ENCODE measurements at places on chromosomes 5 and 9.

GRCh38 chr5:98557916-98558315, 215.5 kb upstream of the RGMB start:
- DNase-seq: no peak

- peak; percentile 90 for DNase-seq
Observed at GRCh38 chr5:98928873-98929709, at the start of gene CHD1. Gene CHD1 (minus strand): TSS chr5:98929007. CDS start chr5:98926386, 2,621 bp downstream.

DNA sequence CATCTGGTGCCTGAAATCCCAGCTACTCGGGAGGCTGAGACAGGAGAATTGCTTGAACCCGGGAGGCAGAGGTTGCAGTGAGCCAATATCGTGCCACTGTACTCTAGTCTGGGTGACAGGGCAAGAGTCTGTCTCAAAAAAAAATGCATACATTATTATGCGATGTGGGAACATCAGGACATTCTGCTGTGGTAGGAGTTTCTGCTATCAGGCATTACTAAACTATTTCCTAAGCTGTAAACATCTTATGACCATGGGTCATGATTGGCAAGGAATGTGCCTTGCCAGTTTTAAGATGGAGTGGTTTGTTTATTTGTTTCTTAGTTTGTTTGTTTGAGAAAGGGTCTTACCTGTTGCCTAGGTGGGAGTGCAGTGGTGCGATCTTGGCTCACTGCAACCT, 45.1 kb upstream of the FAM120A start:
- DNase-seq: no peak

- DNase-seq: peak; percentile 18
Observed at GRCh38 chr9:116589392-116590354, 97.4 kb upstream of the TRIM32 start.

DNA sequence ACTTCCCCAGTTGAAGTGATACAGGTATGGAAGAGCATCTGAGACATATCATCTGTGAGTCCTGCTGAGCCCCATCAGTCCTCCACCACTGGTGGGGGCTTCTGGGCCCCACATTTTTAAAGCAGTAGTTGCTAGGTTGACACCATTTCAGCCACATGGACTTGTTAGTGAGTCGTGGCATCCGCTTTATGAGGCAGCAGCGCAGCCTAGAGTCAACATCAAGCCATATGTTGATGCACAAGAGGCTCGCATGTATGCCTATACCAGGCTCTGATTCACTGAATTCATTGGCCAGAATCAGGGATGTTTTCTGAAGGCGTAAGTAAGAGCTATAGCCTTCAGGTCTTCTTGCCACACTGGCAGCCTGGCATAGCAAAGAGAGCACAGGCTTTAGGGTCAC, 26.8 kb downstream of the ZNF346 start:
- no peak for DNase-seq

GRCh38 chr5:146906803-146907202, 28.2 kb upstream of the PPP2R2B start:
- no peak for DNase-seq

DNA sequence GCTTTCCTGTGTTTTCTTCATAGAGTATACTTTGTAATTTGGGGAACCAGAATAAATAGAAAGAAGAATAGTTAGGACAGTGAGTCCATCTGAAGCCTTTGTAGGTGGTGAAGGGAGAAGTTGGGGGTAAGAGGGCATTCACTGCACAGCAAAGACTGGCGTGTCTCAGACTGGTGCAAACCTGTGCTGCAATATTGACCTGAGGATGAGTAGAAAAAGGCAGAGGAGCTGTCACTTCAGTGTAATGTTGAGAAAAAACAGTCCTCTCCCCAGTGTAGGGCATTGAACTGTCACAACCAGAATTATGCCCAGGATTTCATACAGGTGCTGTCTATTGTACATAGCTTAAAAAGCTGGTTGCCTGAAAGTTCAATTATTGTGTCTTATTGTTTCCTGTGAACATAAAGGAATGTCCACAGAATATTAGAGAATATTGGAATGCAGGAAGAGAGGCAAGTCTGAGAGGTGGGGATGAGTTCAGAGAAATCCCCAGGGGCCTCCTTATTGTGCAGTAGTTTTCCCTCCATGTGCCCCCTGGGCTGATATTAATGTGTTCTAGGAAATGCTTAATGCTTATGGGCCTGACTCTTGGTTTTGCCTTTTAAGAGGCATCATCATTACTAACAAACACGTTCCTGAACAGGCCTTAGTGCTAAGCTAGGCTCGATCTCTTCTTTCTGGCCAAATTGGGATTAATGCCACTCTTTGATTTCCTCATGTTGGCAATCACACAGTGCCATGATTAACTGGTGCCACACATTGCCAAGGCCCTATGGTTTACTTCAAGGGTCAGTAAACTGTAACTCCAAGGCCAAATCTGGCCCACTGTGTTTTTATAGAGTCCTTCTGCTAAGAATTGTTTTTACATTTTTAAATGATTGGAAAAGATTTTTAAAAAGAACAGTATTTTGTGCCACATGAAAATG, 34.0 kb downstream of the DAPK1 start:
- DNase-seq: no peak

- DNase-seq: no peak
Observed at GRCh38 chr9:124299515-124300090, 41.9 kb downstream of the NEK6 start.

GRCh38 chr5:163193886-163194285, 243.5 kb upstream of the CCNG1 start:
- DNase-seq: no peak

- no peak for DNase-seq
Observed at GRCh38 chr5:114407783-114408182, 45.9 kb downstream of the KCNN2 start.

DNA sequence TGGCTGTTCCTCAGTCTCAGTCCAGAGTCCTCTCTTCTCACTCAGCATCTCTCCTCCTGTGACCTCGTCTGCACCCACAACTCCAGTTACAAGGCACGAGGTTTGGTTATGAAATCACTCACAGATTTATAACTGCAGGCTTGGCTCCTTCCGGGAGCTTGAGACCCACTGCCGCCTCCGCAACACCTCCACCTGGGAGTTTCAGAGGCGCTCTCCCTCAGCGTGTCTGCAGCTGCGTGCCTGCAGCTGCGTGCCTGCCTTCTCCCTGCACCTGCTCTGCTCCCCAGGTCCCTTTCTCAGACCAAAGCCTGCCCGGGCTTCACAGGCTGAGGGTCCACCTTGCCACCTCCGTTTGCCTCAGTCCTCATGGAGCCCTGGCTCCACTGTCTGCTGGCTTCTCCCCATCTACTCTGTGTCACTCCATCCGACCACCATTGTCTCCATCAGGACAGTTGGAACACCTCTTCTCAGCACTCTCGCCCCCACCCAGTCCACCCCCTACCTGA, 51.5 kb downstream of the HRH2 start:
- no peak for DNase-seq

DNA sequence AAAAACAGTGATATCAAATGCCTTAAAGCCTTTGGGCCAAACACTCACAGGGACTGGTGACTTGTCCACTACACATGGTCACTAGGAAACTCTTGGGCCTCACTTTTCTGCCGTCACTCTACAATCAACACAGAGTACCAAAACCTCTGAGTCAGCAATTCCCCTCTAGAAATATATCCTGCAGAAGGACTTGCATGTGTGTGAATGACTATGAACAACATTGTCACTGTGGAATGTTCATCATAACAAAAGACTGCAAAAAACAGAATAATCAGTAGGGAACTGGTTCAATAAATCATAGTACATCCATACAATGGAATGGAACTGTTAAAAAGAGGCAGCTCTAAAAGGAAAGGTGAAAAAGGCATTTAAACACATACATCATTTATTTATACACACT, 44.1 kb upstream of the SMU1 start:
- no peak for DNase-seq

DNA sequence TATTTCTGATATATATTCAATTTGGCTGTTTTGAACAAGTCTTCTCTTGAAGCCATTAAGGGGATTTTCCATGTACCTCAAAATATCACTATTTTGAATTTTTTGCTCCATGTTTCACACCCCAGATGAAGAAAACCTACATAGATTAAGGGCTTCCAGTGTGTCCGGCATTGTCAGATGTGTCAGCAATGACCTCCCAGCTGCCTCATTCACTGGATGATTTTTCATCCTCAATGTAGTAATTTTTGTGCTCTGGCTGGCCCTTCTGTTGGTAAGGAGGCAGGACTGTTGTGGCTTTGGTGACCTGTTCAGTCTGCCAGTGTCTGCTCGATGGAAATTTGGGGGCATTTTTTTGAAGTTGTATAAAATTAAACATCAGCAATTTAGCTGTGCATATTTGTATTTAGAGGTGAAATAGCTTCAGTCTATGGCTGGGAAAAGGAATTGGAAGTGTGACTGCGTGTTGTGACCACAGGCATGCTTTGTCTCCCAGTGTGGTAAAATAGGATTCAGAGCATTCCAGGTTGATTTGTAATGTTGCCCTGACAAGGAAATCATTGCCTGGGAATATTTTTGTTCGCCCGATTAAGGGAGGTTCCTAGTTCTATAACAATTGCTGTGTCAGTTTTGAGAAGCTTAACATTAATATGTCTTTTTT, 312.4 kb downstream of the ARHGEF28 start:
- peak; percentile 81 for DNase-seq

- DNase-seq: no peak
Observed at GRCh38 chr5:94976853-94977252, 308.0 kb downstream of the MCTP1 start.

- DNase-seq: no peak
Observed at GRCh38 chr5:141172381-141173204, at the start of gene PCDHB7. Gene PCDHB7 (plus strand): TSS chr5:141172644. CDS start chr5:141172836, 192 bp downstream.

GRCh38 chr5:57494104-57495098, 11.8 kb upstream of the ACTBL2 start:
- DNase-seq: peak; percentile 84

DNA sequence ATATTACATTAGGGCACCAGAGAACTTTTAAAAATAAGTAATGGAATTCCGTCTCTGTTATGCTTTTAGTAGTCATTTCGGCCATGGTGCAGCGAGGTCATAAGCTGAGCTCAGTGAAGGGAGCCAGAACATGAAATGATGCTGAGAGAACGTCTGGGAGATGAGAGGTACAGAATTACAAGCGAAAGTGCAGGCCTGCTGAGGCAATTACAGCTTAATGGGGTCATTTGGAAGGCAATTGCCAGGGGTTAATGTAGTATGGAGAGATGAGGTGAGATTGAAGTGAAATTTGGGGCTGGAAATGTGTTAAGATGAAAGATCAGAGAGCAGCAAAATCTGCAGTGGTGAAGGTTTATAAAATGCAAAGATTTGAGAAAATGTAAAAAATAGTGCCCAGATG, 96.5 kb downstream of the PBX3 start:
- no peak for DNase-seq

DNA sequence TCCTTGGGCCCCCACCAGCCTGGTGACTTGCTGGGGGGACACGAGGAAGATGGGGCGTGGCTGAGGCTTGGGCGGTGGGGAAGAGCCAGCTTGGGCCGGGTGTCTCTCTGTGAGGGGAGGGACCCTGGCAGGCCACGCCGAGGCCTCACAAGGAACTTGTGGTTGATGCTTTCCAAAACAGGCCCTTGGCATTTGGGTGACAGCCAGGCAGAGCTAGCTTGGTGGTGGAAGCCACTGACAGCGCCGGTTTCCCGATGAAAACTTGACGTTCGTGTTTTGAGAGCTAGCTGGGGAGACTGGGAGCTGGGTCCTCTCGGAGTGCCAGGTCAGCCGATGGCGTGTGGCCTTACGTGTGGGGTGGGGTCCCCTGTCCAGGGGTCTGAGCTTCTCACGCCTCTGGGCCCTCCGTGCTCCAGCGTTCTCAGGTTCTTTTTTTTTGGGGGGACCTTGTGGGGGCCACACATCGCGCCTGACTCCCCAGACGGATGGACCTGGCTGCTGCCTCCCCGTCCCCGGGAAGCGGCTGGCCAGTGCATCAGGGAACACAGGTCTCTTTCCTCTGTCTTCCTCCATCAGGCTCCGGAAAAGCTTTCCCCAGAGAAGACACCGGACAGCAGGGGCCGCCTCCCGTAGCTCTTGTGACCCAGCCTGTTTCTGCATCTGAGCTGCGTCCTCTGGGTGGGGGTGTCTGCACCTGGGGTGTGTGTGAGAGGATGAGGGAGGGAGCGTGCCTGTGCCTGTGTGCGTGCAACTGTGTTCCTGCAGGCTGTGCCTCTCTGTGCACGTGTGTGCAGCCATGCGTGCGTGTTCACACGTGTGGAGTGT, 129.3 kb upstream of the LPCAT1 start:
- no peak for DNase-seq

GRCh38 chr5:88658886-88659285, 224.1 kb downstream of the MEF2C start:
- no peak for DNase-seq

DNA sequence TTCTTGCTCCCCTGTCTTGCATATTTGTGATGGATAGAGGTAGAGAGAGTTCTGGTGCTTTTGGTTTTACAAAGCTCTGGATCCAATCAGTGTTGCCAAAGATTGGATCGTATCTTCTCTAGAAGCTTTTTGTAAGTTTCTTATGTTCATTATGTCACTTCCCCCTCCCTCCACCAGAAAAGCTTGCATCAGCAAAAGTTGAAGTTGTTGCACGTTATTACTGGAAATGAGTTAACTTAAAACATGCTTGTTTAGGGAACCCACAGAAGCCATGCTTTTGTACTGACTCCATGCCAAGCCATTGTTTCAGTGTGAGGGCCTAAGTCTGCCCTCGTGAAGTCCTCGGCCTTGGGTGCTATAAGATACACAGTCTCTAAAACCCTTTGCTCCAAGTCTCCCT, 186.5 kb downstream of the ERCC6L2 start:
- no peak for DNase-seq

- DNase-seq: no peak
Observed at GRCh38 chr5:126917918-126918614, 112.3 kb downstream of the MARCHF3 start.

GRCh38 chr5:176948458-176948857, 49.3 kb upstream of the HK3 start:
- no peak for DNase-seq

DNA sequence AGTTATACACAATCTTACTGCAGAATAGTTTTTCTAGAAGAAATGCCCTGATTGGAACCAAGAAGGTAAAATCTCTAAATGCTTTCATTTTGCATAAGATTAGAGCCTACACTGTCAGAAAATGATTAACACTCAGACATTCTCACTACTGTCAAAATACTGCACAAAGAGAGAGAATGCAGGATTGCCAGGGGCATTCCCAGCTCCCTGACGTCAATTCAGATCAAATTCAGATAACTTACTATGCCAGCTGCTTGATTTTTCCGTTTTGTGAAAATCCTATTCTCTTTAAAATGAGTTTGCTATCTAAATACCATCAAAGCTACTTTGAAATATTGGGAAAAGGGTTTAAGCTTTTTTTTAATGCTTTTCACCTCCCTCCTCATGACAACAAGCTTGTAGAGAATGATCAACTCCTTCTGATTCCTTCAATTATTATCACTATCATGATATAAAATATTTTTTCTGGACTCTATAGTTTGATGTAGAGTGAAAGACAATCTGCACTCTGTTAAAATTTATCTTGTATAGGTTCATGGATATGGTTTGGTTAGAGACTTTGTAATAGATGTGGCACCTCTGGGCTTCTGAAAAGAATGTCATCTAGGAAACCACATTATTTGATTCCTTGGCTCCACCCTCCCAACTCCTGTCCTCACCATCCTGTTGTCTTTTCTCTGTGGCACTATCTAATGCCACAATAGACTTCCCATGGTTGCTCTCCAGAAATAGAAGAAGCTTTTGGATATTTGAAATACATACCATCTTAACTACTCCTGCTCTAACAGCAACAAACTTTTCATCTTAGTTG, 407.7 kb downstream of the PDE4D start:
- peak; percentile 33 for DNase-seq
